ENCODE measurements at places on chromosomes 16 and 17. TPM values are rescaled to one million over a fixed set of nuclear protein-coding genes. Genes with fewer than 3 reads are reported as not detected.
A peak's percentile ranks its signal among the peaks of the same experiment; 100 is the strongest.

The PARD6A gene
- total RNA-seq = 2.5 TPM

The TLCD1 gene
- total RNA-seq = 12.9 TPM

The MPRIP gene
- 352 TPM for total RNA-seq

The IGSF6 gene
- not detected for total RNA-seq

The ADGRG1 gene
- total RNA-seq = 16.8 TPM

The SDK2 gene
- total RNA-seq = 38.5 TPM

The CIAPIN1 gene
- total RNA-seq = 48.9 TPM

GRCh38 chr16:29007730-29008593 lies 23.1 kb downstream of the LAT start:
- no peak overlapping the region for H3K4me3 ChIP-seq
- no peaks in the 10 kb centered on the region for H3K36me3 ChIP-seq
- no peak overlapping the region for H3K27ac ChIP-seq
- no peaks in the 10 kb centered on the region for H3K4me1 ChIP-seq

GRCh38 chr17:3271072-3271848 lies 26.9 kb downstream of the OR3A1 start:
- no peaks in the 10 kb centered on the region for H3K27me3 ChIP-seq
- no peaks in the 10 kb centered on the region for H3K4me1 ChIP-seq
- DNase-seq = no peak
- no peak overlapping the region for H3K27ac ChIP-seq
- H3K4me3 ChIP-seq = no peak overlapping the region

DNA sequence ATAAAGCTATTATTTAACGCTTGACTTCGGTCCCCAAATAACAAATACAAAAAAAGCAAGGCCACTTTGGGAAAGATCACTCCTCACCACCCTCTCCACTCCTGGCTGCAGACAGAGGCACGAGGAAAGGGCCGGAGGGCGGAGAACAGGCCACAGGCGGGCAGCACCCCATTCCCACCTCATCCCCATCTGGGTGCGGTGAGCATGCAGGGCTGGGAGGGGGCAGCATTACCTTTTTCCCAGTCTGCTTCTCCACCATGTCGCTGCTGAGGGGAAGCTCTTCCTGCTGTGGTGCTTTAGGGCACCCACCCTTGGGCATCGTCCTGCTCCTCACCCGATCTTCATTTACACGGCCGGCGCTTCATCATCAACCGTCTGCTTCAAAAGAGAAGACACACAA lies 99.2 kb downstream of the ZNF778 start:
- H3K27me3 ChIP-seq = no peaks in the 10 kb centered on the region
- H3K4me3 ChIP-seq = no peak overlapping the region
- peaks cover 7% of the 10 kb centered on the region for H3K36me3 ChIP-seq

DNA sequence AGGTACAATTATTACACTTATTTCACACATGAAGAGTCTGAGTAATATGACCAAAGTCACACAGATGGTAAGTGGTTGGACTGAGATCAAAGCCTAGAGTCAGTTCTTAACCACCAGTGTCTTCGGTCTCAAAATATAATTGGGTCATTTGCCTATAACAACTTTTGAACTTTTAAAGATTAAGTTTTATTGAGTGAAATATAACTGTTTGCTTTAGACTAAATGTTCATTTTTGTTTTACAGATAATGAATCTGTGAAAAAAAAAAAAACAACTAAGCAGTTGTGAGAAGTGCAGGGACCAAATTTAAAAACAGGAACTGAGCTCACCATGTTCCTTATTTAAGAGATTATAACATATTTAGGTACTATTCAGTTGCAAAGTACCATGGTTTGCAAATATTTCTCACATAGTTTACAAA lies 150.1 kb downstream of the ITFG1 start:
- no peak overlapping the region for H3K27ac ChIP-seq
- peaks cover 3% of the 10 kb centered on the region for H3K36me3 ChIP-seq
- no peak for DNase-seq
- no peaks in the 10 kb centered on the region for H3K27me3 ChIP-seq
- peaks cover 4% of the 10 kb centered on the region for H3K4me1 ChIP-seq

DNA sequence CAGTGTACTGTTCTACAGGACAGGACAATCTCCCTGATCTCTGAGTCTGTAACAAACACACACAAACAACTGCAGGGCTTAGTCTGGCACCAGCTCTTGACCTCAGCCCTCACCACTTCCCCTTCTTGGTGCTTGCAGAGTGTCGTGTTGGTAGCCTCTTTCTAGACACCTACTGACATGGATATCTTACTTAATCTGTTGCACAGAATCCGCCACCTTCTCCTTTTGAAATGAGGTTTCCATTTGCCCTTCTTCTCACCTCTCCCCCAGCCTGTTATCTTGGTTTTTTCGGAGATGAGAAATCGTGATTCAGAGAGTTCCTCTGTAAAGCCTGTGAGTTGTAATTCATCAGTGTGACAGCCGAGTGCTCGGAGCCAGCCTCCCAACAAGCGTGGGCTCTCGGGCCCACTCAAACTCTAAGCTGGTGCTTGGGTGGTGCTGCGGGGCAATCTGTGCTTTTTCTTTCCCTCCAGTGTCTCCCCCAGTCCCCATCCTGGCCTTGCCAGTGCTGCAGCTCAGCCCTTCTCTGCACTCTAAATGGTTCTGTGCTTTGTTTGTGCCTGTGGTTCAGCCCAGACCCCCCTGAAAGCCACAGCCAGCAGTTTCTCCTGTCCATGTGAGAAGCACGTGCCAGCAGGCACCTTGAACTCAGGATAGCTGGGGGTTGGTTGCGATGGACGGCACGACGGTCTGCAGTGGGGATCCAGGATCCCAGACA lies 28.1 kb downstream of the KIAA0513 start:
- no peaks in the 10 kb centered on the region for H3K27me3 ChIP-seq
- no peaks in the 10 kb centered on the region for H3K36me3 ChIP-seq
- peaks cover 13% of the 10 kb centered on the region for H3K4me1 ChIP-seq
- peak overlapping the region; percentile 67 for H3K27ac ChIP-seq
- peak overlapping the region; percentile 19 for H3K4me3 ChIP-seq

GRCh38 chr17:64355536-64356303 lies 34.9 kb downstream of the PECAM1 start:
- peaks cover 9% of the 10 kb centered on the region for H3K4me1 ChIP-seq
- H3K27me3 ChIP-seq = peaks cover 7% of the 10 kb centered on the region
- peak; percentile 13 for DNase-seq

- H3K36me3 ChIP-seq = no peaks in the 10 kb centered on the region
- H3K4me1 ChIP-seq = peaks cover 33% of the 10 kb centered on the region
- H3K27ac ChIP-seq = peak overlapping the region; percentile 86
- no peak overlapping the region for H3K4me3 ChIP-seq
- no peaks in the 10 kb centered on the region for H3K27me3 ChIP-seq
These were observed 2.2 kb upstream of the GFAP start for GRCh38 chr17:44917456-44917855.

GRCh38 chr17:78474614-78475146 lies 96.2 kb downstream of the PGS1 start:
- peaks cover 2% of the 10 kb centered on the region for H3K27me3 ChIP-seq
- H3K4me1 ChIP-seq = no peaks in the 10 kb centered on the region
- H3K36me3 ChIP-seq = no peaks in the 10 kb centered on the region
- DNase-seq = peak; percentile 79
- no peak overlapping the region for H3K27ac ChIP-seq
- no peak overlapping the region for H3K4me3 ChIP-seq

GRCh38 chr17:40364906-40365305 lies 369 bp upstream of the GJD3 start:
- H3K4me3 ChIP-seq = peak overlapping the region; percentile 36
- H3K4me1 ChIP-seq = peaks cover 10% of the 10 kb centered on the region
- H3K27ac ChIP-seq = no peak overlapping the region
- DNase-seq = peak; percentile 12
- H3K36me3 ChIP-seq = no peaks in the 10 kb centered on the region

GRCh38 chr17:75346906-75347305 lies 57.7 kb upstream of the SLC25A19 start:
- H3K4me1 ChIP-seq = peaks cover 35% of the 10 kb centered on the region
- no peaks in the 10 kb centered on the region for H3K27me3 ChIP-seq
- no peak overlapping the region for H3K27ac ChIP-seq

DNA sequence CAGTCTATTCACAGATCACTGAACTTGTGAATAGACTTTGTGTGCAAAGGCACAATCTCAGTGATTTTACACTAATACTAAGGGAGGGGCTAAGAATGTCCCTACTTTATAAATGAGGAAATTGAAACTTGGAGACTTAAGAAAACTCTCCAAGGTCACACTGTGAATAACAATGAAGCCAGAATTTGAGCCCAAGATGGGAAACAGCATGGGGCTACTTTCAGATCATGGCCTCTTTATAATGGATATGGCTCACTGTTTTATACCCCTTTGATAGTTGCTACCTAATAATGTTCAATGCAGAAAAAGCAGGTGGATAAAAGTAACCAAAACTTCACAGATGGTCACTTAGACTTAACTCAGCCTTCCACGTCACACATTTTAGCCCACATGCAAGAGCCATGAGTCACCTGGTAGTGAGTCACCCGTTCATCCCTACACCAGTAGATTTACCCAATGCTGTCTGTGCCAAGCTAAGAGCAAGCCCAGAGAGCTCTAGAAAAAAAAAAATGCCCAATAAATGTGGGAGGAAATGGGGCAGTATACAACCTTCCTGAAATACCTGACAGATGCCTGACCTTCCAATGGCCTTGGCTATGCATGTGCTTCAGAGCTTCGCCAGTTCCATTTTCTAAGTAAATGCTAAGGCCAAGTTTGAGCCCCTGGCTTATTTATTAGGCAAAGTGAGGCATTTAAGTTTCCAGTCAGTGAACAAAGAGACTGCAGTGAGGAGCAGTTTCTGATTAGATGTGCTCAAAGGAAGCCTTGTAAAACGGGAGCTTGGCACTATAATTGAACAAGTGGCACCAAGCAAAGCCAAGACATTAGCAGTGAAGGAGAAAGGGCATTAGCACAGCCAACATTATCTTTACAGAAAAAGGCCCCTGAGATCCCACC lies 219.7 kb downstream of the TMEM114 start:
- no peaks in the 10 kb centered on the region for H3K27me3 ChIP-seq
- H3K27ac ChIP-seq = no peak overlapping the region
- no peaks in the 10 kb centered on the region for H3K36me3 ChIP-seq
- no peaks in the 10 kb centered on the region for H3K4me1 ChIP-seq

- H3K27ac ChIP-seq = no peak overlapping the region
- no peak for DNase-seq
- H3K36me3 ChIP-seq = peaks cover 1% of the 10 kb centered on the region
- H3K4me3 ChIP-seq = no peak overlapping the region
These were observed 144.6 kb downstream of the C16orf95 start for GRCh38 chr16:87172632-87173031.

DNA sequence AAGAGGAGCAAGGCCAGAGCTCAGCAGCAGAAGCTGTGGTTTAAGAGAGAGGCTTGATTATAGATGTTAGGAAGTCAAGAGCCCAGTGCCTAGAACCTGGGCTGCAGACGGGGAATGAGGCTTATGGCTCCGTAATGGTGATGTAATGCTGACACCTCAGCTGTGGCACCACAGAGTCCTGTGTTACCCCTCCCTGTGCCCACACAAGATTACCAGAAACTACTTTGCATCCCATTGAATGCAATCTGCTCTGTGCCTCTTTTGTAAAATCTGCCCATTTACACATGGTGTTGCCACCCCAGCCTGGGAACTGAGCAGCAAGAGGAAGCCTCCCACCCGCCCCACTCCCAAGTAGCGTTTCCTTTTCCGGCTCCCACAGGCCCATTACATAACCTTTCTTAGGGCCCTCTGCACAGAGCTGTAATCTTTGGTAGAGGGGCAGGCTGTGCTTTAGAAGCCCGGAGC lies 57.0 kb downstream of the PITPNC1 start:
- no peaks in the 10 kb centered on the region for H3K27me3 ChIP-seq
- H3K4me1 ChIP-seq = peaks cover 7% of the 10 kb centered on the region

DNA sequence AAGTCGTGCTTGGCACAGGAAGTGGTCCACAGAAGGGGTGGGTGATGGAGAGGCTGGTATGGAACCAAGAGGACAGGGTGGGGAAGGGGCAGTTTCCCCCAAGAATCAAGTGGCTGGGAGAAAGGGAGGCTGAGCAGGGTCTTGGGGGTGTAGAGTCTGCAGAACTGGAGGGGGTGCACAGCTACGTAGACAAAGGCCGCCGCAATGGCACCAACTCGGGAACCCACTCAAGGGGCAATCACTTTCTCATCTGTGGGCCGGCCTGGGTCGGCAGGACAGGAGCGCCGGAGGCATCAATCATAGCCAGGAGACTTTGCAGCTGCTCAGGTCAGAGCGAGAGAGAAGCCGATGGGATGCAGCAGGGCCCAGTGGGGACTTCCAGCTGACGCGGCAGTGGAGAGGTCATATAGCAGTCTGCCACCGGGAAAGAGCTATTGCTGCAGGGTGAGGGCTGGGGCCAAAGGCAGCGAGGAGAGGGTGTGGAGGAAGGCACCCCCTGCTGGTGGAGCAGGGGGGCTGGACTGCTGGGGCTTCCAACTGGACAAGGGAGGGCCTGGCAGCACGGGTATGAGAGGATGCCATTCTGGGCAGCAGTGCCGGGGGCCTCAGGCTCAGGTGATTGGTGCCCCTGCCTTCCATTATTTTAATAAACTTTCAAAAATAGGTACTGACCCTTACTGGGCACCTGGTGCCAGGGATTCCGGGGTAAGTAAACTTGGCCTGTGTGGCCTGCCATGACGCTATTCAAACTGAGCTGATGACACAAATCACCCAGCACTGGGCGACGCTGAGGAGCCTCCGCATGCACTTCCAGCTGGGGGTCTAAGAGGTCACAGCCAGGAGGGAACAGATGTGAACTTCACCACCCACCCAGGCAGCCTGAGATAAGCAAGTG lies 52.5 kb upstream of the MTSS2 start:
- H3K27ac ChIP-seq = peak overlapping the region; percentile 92
- DNase-seq = no peak
- H3K4me3 ChIP-seq = peak overlapping the region; percentile 3
- H3K4me1 ChIP-seq = peaks cover 66% of the 10 kb centered on the region
- H3K36me3 ChIP-seq = peaks cover 6% of the 10 kb centered on the region

DNA sequence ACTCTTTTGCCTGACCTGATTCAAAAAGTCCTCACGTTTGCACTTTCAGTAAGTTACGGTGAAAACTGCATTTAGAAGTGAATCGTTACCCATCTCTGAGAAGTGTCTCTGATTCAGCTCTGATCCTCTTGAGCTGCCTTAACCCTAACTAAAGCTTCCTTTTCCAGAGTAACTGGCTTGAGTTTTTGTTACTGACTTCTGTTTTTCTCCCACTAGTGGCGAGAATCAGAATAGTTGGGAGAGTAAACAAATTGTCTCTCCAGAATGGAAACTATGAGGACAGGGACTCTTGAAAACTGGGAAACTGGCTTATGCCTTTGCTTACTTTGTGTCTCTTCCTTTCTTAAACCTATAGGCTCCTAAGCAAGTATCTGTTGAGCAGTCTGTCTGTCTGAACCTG lies 31.3 kb upstream of the KPNB1 start:
- H3K36me3 ChIP-seq = peaks cover 22% of the 10 kb centered on the region
- peaks cover 55% of the 10 kb centered on the region for H3K4me1 ChIP-seq
- no peak overlapping the region for H3K4me3 ChIP-seq
- no peaks in the 10 kb centered on the region for H3K27me3 ChIP-seq
